ENCODE measurements at places on chromosomes 7 and 10.

DNA sequence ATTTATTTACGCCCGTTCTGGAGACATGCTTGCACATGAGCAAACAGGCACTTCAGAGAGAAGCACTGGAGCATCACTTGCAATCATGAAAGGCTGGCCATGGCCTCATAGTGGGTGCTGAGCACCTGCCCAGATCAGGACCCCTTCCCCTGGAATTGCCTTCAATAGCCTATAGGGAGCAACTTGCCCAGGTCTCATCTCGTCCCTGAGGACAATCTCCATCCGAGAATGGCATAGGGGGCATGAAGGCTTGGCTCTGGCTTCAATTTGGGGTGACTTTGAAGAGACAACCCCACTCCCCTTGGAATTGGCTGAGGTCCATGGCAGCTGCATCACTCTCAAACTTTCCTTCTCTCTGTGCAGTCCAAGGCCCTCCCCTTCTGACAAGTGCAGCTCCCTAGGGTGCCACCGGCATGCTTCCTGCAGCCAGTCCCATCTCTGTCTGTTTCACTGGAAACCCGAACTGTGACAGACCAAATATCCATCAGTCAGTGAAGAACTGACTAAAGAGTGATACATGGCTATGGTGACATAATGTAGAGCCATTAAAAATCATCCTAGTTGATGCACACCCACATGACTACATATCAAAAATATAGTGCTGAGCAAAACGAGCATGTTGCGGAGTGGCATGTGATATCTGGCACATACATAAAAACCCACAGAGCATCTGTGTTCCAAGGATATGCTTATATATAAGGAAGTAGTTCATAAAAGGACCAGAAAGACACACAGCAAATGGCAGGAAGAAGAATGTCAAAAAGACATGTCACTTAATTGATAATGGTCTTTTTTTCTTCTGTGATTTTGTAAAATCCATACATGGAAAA lies 12.4 kb downstream of the GDF2 start:
- no peak for DNase-seq

- DNase-seq: no peak
Observed at GRCh38 chr7:21550821-21551531, 8.1 kb downstream of the DNAH11 start.

- DNase-seq: no peak
Observed at GRCh38 chr10:15541376-15541775, 170.3 kb upstream of the FAM171A1 start.

GRCh38 chr10:43794181-43794815 lies 145.6 kb upstream of the ZNF32 start:
- DNase-seq: no peak

DNA sequence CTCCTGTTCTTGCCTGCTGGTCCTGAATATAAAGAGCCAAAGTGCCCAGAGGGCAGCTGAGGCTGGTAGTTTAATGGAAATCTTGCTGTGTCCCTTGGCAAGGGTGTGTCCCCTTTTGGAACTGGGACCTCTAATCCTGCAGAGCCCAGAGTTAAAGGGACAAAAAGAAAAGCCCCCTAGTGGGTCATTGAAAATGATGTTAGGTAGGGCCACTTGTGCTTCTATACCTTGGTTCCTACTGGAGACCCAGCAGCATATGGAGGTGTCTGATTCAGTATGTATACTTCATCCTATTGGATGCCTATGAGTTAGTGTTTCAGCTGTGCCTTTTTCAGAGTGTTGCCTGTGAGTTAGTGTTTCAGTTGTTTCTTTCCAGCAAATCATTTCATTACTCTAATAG lies 30.5 kb downstream of the TFAM start:
- DNase-seq: no peak

- no peak for DNase-seq
Observed at GRCh38 chr7:156918635-156919034, 25.7 kb upstream of the LMBR1 start.

- DNase-seq: no peak
Observed at GRCh38 chr10:3778692-3779157, 6.3 kb downstream of the KLF6 start.

- DNase-seq: no peak
Observed at GRCh38 chr10:74981831-74982633, 129.4 kb upstream of the SAMD8 start.
